ENCODE measurements at places on chromosomes 12 and 14.

- no peak for DNase-seq
Observed at GRCh38 chr12:50073206-50073605, 11.9 kb upstream of the SMARCD1 start.

- DNase-seq: no peak
Observed at GRCh38 chr14:23362200-23362599, 2.8 kb downstream of the EFS start.

DNA sequence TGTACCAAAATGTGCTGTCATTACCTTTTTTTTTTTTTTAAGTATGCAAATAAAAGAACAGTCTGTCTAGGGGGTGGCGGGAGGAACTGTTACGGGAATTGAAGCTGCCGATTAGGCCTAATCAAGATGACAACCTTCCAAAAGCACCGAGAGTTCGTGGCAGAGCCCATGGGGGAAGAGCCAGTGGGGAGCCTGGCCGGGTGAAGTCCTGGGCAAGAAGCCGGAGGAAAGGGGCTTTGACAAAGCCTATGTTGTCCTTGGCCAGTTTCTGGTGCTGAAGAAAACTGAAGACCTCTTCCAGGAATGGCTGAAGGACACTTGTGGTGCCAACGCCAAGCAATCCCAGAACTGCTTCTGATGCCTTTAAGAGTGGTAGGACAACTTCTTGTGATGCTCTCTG is 42.6 kb downstream of the ACTN1 start:
- no peak for DNase-seq

GRCh38 chr12:26102953-26103352 is 21.9 kb downstream of the BHLHE41 start:
- DNase-seq: no peak

DNA sequence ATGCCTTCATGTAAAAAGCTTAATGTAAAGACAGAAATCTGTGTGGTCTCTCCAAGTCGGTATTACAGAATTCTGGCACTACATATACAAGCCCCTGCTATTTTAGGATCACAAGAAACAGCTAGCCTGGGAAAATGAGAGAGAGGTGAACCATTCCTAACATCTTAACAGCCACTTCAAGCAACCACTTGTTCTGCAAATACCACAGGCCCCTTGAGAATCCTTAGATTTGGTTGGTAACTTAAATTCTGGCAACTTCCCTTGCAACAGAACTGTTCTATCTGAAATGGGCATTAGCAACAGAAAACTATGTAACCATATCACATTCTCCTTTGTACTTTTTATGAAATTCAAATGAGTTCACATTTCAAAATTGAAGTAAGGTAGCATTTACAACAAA is 68.5 kb downstream of the SPPL3 start:
- no peak for DNase-seq

DNA sequence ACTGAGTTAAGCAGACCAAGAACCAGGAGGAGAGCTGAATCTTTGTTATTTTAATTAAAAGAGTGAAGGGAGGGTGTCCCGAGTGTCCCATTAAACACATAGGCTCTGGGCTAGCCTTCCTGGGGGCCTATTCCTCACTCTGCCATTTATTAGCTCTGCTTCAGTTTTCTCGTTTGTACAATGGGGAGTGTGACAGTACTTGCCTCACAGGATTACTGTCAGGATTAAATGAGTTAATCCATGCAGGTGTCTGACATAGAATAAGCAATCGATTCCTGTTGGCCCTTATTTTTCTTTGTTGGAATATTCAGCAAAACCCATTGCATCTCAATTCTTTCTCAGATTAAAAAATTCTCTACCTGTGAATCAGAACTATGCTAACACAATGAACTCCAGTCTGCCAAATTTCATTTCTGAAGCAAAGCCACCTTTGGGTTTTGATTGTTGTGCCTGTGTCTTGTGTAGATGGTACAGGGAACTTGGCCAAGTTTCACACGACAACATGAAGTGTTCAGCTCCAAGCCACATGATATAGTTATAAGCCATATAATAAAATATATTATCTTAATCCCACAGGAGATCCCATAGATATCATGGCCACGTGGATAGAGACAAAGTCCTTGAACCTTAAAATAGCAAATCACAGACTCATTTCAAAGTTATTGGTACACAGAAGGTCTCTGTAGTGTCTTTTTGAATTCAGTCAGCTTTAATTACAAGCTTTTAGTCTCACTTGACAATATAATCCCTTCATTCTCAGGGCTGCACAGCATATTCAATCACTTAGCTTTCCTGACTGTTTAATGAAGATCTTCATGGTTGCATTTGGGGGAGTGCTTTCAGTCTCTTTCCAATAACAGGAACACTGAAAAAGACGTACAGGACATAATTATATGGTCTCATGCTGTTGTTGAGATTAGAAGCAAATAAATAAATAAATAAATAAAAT is 34.4 kb upstream of the CRY1 start:
- no peak for DNase-seq

GRCh38 chr12:69660164-69660863 is 38.8 kb downstream of the BEST3 start:
- DNase-seq: no peak

DNA sequence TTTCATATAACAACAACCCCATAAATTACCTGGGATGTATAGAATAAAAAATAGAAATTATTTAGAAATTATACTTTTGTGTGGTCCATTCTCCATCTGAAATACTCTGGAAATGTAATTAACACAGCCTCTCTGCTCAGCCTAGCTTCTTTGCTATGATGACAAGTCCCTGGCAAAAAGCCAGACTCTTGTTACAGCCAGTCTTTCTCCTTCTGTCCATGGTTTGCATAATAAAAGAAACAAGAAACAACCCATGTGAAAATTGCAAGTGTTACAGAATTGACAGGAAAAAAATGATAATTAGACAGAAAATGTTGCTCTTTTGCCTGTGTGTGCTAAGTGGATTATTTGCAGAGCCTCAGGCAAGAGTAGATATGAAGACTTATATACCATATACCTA is 61.3 kb downstream of the C12orf50 start:
- no peak for DNase-seq

DNA sequence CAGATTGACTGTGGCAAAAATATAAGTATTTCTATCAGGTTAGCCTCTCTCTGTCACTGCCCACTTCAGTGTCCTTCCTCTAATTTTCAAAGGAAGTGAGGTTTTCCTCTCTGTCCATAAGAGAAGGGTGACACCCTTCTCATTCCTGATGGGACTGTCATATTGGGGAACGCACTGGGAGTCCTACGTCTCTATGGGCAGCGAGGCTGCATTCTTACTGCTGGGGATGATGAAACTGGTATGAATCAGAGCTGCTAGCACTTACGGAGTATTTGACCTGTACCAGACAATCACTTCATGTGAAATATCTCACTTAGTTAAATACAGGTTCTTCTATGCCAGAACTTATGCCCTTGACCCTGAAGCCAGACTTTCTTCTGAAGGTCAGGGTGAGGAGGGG is 436.3 kb downstream of the DPF3 start:
- no peak for DNase-seq

GRCh38 chr14:104676130-104676693 is 13.2 kb upstream of the INF2 start:
- DNase-seq: no peak

GRCh38 chr12:43863770-43864366 is 28.0 kb downstream of the TMEM117 start:
- DNase-seq: no peak

DNA sequence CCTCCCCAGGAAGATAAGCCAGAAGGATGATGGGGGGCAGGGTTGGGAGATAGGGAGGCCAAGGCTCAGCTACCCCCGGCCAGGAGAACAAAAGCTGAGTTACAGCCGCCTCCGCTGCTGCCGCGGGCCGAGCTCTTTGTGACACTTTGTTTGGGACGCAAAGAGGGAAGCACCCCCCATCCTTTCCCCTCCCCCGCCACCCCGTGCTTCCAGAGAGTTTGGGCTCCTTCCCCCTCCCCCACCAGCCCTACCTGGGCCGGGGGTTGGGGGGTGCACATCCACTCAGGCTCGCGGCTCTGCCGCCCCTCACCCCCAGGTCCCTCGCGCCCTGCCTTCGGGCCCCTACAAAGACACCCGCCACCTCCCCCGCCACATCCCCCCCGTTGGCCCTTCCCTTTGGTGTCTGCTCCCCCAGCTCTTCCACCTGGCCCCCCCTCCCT is 799 bp downstream of the ZNF219 start:
- DNase-seq: no peak

DNA sequence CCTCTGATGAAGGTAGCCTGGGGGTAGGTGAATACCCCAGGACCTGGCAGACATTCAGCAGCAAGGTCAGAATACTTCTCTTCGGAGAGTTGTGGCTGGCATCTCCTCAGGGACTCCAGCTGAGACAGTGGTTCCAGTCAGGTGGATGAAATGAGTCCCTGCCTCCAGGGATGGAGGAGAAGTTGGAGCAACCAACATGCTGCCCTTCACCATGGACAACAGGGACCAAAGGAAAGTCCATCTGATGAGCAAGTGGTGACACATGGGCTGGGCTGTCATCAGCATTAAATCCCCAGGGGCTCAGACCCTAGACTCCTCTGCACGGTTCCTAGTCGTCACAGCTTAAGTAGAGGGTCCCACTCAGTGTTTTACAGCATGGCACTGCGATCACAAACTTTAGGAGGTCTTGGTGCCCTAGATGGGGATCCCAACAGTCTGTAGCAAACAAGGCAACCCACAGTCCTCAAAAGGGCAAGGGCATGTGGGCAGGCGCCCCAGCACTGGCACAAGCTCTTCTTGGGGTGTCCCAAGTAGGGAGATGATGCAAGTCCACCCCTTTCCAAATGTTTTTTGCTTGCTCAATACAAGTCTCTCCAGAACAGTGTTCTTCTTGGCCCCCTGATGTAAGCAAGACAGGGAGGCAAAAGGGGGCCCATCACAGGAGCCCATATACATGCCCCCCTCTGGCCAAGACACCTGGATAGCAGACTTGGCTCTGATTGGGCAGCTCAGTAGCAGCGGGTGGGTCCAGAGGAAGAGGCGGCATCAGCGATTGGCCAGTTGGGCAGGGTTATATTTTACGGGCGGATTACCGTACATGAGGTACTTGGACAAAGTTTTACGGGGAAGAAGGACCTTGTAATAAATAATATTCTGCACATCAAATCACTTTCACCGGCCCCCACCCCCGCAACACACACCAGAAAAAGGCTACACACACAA is 10.8 kb upstream of the CDH24 start:
- no peak for DNase-seq

DNA sequence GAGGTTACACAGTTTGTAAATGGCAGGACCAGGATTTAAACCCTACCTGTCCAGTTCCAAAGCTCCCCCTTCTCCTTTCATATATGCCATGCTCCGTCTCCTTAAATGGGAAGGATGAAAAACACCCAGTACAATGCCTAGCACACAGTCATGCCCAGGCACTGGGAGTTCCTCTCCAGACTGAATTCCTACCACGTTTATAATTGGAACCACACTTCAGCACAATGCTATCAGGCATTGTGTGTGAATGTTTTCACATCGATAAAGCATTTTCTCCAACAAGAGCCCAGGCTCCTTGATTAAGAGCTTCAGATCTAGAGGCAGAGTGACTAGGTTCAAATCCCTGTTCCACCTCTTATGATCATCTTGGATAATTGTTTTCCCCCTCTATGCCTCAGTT is 2.7 kb upstream of the NUAK1 start:
- no peak for DNase-seq

DNA sequence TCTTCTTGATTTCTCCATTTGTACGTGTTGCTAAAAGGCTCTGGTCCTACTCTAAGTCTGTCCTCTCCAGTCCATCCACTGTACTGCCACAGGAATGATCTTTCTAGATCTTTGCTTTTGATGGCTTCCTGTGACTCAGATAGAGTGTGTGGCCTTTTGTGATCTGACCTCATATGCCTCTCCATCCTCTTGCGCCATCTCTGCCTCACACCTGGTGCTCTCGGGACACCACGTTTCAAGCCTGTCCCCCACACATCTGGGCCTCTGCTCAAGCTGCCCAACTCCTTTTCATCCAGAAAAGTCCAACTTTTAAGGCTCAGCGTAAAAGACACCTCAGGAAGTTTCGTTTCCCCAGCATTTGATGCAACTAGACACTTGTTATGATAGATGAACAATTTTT is 39.0 kb downstream of the DCAF4 start:
- no peak for DNase-seq

DNA sequence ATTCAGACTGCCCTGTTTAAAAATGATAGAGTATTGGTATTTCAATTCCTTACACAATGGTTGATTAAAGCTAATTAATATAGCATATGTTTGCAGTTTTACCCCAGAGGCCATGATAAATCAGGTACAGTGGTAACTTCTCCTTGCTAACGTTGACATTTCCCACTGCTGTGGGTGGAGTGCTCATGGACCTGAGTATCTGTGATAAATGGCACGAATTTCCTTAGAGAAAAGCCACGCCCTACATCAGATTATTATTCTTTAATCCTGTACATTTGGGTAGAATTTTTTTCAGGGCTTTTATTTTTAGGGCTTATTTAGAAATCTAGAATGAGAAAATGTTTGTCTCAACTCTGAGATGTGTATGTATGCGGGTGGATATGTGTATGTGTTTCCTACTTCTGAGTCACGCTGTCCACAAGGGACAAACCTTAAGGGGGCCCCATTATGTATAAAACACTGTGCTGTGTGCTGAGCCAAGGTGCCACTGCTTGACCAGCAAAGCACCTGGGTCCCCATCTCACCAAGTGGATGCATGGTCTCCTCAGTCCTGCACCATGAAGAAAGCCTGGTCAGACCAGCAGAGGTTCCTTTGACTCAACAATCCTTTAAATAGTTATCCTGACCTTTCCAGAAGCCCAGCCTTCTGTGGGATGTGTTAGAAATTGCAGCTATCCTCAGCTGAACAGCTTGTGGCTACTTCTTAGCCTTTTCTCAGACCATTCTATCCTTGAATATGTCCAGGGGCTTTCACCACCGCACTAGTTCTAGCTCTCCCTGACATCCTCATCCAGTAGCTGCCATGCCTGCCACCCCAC is 57.9 kb upstream of the STK38L start:
- DNase-seq: no peak

DNA sequence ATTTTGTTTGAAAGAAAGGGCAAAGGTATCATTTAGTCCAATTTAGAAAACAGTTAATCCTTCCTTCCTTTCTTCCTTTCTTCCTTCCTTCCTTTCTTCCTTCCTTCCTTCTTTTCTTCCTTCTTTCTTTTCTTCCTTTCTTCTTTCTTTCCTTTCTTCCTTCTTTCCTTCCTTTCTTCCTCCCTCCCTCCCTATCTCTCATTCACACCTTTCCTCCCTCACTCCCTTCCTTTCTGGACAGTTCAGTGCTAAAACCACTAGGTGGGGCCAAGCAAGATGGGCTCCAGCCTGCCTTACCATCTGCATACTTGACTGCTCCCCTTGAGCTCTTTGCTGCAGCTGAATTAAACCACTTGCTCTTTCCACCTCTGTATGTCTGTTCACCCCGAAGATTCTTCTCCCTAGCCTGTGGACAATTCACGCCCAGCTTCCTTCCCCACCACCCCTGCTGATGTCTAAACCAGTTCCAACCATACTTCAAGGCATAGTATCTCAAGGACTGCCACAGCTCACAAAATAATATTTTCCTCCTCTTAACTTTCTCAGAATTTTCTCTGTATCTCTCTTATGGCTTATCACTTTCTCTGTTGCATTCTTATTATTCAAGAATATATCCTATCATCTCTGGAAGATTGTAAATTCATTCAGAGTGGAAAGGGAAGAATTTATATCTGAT is 78.0 kb downstream of the DBX2 start:
- DNase-seq: no peak

- DNase-seq: no peak
Observed at GRCh38 chr12:69085852-69086251, 152.9 kb upstream of the CPM start.

Data from fibroblast of skin of left biceps (primary cell).